ENCODE measurements at places on chromosomes 7 and 10.

GRCh38 chr7:154832557-154833138, 170.3 kb downstream of the PAXIP1 start:
- peak; percentile 12 for DNase-seq

DNA sequence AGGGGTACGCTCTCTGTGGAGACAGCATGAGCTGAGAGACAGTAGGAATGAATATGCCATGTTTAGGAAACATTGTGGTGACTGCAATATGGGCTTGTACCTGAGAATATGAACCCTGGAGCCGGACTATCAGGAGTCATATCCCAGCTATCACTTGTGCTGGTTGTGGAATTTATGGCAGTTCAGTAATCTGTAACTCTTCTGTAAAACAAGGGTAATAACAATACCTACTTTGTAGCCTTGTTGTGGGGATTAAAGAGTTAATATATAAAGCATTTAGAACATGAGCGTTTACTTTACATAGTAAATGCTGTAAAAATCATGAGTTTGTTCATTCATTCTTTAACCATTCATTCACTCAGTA, 44.4 kb downstream of the EXOC6 start:
- no peak for DNase-seq

DNA sequence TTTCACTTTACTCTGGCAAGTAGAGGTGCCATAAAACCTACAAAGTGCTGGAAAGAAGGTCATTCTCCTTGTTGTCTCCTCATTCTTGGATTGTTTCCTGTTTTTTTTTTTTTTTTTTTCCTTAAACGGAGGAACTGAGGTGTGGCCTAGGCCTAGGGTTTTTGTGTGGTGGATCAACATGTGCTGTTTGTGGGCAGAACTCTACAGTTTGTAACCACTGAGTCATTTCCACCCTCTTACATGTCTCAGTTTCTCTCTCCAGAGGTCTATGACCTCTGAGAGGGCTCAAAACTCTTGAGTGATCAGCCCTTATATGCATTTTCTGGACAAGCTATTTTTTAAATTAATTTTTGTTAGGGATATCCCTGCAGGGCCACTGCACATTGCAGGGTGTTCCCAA, 296.0 kb downstream of the PPP1R3A start:
- DNase-seq, result no peak

GRCh38 chr10:90960355-90960814, 39.5 kb upstream of the ANKRD1 start:
- peak; percentile 36 for DNase-seq

DNA sequence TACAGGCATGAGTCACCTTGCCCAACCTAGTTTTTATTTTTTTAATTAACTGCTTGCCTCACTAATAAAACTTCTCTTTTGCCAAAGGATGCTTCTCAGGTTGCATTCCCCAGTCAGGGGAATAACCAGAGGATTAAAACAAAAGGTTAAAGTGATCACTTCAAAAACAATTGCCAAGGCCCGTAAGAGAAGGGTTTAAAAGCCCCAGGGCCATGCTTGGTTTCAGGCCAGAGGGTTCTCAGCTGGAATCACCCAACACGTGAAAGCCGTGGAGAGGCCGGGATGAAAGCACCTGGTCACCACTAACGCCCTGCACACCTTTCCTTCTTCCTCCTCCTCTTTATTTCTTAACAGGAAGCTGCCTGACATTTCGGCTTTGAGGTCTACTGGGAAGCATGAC, 587.5 kb downstream of the PTPRN2 start:
- no peak for DNase-seq

DNA sequence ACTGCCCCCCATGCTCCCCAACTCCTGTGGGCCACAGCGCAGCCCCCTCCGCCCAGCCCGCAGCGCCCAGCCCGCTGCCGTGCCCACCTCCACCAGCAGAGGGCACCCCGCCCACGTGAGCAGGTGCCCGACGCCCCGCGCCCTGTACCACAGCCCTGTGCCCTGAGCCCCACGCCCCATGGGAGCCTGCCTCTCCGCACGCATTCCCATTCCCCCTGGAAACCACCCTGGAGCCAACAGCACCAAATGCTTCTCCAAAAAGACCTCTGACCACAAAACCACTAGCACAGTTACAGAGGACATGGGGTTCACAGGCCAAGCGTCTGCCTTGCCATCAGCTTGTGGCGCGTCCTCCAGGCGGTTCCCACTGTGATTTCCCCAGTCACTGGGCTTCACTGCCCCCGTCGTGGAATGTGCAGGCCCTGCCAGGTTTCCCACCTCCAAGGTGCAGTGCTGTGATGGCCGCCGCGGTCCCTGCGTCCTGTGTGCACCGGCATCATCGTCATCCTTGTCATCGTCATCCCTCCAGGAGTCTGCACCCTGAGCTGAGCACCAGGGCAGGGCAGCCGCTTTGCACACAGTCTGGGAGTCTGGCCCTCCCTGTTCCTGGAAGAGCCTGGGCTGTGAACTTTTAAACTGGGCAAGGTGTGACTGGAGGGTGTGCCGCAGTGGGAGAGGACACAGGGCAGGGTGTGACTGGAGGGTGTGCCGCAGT, 61.7 kb downstream of the PWWP2B start:
- peak; percentile 65 for DNase-seq

DNA sequence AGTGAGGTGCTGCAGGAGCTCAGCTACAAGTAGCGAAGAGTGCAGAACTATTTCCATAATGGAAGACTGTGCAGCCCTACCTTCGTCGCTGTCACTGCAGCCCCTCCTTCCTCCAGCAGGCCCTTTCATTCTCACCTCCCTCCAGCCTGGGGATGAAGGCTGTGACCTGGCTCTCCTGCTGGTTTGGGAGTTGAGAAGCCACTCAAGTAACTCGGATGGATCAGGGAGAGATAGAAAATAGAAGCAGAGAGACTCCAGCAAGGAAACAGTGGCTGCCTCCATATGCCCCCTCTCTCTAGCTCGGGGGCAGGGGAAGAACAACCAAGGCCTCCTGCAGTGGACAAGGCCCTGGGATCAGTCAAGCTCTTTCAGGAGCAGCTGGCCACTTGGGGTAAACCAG, 37.4 kb upstream of the NPFFR1 start:
- DNase-seq, result no peak

DNA sequence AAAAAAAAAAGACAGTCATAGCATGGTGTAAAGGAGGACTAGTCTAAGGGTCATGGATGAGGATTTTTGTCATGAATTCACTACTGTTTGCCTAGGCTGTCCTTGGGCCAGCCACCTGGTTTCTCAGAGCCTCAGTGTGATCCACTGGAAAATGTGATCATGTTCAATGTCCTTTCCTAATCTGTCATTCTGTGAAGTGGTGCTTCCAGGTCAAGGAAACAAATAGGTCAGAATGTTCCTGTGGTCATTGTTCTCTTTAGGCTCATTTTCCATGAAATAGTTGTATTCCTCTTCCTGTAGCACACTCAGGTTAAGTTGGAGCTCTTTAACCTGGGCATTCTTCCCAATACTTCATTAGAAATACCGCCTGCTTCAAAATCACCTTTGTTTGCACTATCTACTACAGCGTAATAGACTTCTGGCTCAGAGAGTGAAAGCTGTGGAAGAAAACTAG, 16.5 kb downstream of the CD36 start:
- DNase-seq, result no peak

GRCh38 chr7:65966146-65966545, 15.9 kb downstream of the GUSB start:
- DNase-seq, result no peak

- DNase-seq, result no peak
These were observed 134.3 kb upstream of the RAB11FIP2 start for GRCh38 chr10:118181021-118181420.

DNA sequence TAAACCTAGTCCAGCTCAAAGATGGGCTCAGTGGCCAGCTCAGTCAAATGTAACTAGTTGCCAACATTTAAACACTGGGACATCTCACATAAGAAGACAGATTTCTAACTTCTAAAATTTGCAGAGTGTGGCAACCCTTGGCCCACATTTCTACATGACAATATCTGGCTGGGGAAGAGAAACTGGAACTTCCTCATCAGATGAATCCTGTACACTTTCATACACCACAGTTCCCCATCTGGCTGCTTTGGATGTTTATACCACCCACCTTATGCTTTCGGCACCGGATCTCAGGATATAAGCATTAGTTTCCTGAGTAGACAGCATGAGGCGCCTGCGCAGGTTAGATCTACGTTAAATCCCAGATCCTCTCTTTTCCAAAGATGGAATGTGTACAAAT, 199.3 kb downstream of the PRKG1 start:
- no peak for DNase-seq

- DNase-seq, result no peak
These were observed 65.8 kb downstream of the MTURN start for GRCh38 chr7:30200591-30200990.

DNA sequence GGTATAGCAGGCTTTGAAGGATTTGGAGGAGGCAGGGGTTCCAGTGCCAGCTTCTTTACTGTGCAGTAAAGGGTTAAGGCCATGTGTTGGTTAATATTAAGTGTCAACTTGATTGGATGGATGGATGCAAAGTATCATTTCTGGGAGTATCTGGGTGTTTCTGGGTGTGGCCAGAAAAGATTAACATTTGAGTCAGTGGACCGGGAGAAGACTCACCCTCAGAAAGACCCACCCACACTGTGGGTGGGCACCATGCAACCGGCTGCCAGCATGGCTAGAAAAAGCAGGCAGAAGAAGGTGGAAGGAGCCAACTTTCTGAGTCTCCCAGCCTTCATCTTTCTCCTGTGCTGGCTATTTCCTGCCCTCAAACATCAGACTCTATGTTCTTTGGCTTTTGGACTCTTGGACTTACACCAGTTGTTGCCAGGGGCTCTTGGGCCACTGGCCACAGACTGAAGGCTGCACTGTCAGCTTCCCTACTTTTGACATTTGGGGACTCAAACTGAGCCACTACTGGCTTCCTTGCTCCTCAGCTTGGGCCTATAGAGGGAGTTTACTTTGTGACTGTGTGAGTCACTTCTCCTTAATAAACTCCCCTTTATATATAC, 6.8 kb upstream of the TRUB1 start:
- no peak for DNase-seq

DNA sequence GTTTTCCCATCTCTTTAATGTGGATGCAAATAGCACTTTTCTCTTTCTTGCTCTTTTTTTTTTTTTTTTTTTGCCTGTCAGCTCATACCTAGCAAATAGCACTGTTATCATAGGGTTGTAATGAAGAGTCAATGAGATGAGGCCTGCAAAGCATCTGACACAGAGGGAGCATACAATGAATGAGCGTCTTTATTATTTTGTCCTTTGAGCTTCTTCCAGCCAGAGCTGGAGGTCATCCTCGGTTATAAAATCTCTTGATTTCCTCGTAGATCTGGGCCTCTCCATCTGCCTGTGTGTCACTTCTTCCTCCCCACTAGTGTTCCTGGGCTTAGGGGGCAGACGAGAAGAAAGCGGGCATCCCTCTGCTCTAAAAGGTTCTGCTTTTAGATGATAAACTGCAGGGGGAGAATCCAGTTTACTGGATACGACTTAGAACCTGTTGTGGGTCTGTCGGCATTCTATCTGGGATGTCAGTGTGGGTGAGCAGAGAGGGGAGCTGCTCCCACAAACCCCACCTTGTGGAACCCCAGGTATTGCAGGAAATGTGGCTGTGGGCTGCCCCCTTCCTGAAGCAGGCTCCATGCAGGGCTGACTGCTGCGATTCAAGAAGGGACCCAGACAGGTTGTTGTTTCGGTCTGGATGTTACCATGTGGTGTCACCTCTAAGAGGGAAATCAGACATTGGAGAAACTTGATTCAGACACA, 135.8 kb upstream of the GPR26 start:
- DNase-seq, result no peak

DNA sequence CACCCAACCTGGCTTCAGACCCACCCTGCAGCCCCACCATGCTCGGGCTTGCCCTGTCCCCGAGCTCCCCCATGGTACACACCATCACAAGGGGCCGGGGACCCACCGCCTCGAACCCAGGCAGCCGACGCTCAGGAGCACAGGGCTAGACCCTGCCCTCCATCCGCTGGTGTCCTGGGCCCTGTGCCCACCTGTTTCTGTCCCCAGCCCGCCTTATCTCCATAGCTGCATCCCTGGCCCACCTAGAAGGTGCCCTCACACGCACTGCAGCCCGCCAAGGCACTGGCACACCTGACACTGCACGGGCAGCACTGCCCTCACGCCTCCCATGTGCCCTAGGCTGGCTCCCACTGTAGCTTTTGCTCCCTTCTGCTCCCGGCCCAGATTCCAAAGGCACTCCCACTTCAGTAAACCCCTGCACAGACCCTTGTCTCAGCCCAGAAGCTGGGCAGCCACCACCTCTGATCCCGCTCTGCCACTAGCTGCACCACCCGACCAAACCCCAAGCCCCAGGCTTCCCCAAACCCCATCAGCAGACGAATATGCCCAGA, 17.1 kb downstream of the YKT6 start:
- no peak for DNase-seq

- no peak for DNase-seq
These were observed 148.7 kb downstream of the BICC1 start for GRCh38 chr10:58661336-58661735.

DNA sequence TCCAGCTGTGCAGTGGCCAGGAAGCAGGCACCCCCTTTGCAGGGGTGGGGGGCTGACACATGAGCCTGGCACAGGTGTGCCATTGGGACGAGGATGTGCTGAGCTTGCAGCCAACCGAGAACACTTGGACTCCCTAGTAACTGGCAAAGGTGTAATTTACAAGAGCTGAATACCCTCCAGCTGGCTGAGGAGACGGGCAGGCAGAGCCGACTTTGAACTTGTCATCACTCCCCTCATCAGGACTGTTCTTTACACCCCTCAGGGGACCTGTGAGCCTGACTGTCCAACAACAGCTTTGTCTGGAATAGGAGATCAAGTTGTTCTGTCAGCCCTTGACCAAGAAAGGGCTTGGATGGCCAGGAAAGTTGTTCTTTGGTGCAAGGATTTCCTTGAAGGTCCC, 61.2 kb downstream of the CDH23 start:
- DNase-seq, result no peak

GRCh38 chr10:129658376-129659072, 191.5 kb downstream of the MGMT start:
- DNase-seq, result no peak

- no peak for DNase-seq
These were observed 828 bp upstream of the KEL start for GRCh38 chr7:142962991-142963390.

DNA sequence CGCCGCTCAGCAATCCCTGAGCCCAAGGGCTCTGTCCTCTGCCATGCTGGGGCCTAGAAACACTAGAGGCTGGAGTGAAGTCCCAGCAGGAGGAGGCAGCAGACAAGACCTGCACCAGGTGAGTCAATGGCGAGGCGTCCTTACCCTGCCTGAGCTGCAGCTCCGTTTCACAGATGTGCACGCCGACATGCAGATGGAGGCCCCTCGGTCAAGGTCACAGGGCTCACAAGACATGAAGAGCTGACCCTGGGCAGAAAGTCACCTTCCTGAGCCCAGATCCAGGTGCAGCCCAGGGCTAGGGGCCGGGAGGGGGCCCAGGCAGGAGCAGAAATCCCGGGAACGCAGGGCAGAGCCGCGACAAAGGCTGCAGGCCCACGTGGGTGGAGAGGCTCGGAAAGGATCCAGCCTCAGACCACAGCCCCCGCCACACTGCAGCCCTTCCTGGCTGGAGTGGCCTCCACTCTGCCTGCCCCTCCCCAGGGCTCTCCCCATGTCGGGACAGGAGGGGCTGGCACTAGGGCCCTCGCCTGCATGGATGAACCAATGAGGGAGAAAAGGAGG, 23.8 kb downstream of the PDGFA start:
- no peak for DNase-seq
